CD14-positive monocyte (primary cell): ENCODE measurements at places on chromosomes 2 and 18.

DNA sequence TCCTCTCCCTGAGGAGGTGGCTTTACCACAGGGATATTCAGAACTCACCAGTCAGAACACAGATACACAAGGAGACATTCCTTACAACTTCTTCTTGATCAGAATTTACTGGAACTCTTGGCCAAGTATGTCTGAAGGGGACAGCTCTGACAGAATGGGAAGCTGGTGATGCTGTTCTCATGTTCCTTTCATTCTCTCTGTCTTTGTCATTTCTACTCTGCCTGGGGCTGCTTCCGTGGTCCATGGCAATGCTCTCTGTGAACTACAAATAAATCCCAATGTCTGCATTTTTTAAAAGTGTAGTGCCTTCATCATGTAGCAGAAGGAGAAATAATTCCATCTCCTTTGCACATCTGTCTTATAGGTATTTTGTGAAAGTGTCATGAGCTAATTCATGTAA lies 730.3 kb downstream of the CNTNAP5 start:
- DNase-seq: no peak

GRCh38 chr2:30566631-30567030 lies 119.6 kb downstream of the LCLAT1 start:
- DNase-seq: no peak

DNA sequence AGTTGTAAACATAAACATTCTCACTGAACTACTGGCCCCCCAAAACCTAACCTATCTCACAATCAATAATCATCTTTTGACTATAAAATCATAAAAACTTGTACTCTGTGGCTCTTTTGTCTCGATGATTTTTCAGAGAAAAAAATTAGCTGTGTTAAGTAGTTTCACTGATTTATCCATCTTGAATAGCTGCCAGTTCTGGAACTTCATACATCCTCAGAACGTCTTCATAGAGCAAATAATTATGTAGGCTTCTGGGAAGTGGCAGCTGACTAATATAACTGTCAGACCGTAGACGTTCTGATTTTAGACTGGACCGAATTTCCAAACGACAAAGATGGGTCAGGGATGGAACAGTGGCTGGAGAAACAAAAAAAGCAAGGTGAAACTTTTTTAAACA lies 97.3 kb upstream of the CHAC2 start:
- DNase-seq: no peak

DNA sequence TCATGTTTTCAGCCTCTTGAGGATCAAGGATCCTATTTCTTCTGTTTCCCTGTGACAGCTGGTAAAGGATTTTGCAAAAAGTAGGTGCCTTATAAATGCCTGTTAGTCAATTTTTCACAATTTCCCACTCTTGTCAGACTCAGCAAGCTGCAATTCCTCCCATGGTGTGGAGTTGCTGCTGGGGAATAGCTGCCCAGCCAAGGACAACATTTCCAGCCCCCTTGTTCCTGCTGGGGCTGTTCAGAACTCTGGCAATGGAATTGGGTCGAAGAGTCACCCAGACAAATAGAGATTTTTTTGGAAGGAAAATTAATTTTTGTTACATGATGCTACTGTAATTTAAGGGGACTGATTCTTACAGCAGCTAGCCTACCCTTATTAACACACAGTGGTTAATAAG lies 43.7 kb downstream of the FSHR start:
- DNase-seq: no peak

GRCh38 chr18:59502274-59503175 lies 143.5 kb upstream of the LMAN1 start:
- DNase-seq: no peak

DNA sequence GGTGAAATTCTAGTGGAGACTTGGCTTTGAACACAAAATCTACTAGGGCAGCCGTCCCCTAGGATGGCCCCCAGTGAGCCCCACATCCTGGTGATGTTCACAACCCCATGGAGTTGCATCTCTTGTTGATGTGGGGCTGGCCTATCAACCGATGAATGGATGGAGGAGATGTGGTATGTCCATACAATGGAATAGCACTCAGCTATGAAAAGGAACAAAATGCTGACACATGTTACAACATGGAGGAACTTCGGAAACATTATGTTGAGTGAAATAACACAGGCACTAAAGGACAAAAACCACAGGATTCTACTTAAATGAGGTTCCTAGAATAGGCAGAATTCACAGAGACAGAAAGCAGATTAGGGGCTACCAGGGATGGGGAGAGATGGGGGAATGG lies 80.1 kb upstream of the ASAP2 start:
- no peak for DNase-seq

- DNase-seq: no peak
Observed at GRCh38 chr2:41871080-41871479, 176.7 kb upstream of the PKDCC start.
